M059J (cell line): ENCODE measurements at places on chromosomes 3 and 15. TPM values are rescaled to one million over a fixed set of nuclear protein-coding genes. Genes with fewer than 3 reads are reported as not detected.

DNA sequence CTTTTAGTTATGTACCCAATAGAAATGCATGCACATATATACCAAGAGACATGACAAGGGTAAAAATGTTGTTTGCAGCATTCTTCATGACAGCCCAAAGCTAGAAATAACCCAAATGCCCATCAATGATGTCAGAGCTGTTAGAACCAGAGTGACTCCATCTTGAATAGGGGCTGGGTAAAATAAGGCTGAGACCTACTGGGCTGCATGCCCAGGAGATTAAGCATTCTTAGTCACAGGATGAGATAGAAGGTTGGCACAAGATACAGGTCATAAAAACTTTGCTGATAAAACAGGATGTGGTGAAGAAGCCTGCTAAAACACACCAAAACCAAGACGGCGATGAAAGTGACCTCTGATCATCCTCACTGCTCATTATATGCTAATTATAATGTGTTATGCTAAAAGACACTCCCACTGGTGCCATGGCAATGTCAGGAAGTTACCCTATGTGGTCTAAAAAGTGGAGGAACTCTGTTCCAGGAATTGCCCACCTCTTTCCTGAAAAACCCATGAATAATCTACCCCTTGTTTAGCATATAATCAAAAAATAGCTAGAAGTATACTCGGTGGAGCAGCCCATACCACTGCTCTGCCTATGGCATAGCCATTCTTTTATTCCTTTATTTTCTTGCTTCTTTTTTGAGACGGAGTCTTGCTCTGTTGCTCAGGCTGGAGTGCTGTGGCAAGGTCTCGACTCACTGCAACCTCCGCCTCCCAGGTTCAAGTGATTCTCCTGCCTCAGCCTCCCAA, 32.9 kb downstream of the ZBTB11 start:
- DNase-seq, result peak; percentile 98

Gene PLEKHO2
- total RNA-seq, result 8.7 and 14.0 TPM in 2 replicates

- DNase-seq, result peak; percentile 10
These were observed at the start of gene MYRIP for GRCh38 chr3:39809181-39809994. Gene MYRIP (plus strand): TSS chr3:39809609. CDS start chr3:39900817, 91,208 bp downstream.

GRCh38 chr3:110799271-110799670, 272.3 kb upstream of the NECTIN3 start:
- DNase-seq, result peak; percentile 75

- DNase-seq, result peak; percentile 2
These were observed 683 bp upstream of the CACNA2D3 start for GRCh38 chr3:54121414-54122323.

Gene NR2F2
- total RNA-seq, result 34.1 and 37.8 TPM in 2 replicates

Gene SLC12A1
- 0.05 TPM in 1 of 2 replicates, not detected in the other for total RNA-seq

DNA sequence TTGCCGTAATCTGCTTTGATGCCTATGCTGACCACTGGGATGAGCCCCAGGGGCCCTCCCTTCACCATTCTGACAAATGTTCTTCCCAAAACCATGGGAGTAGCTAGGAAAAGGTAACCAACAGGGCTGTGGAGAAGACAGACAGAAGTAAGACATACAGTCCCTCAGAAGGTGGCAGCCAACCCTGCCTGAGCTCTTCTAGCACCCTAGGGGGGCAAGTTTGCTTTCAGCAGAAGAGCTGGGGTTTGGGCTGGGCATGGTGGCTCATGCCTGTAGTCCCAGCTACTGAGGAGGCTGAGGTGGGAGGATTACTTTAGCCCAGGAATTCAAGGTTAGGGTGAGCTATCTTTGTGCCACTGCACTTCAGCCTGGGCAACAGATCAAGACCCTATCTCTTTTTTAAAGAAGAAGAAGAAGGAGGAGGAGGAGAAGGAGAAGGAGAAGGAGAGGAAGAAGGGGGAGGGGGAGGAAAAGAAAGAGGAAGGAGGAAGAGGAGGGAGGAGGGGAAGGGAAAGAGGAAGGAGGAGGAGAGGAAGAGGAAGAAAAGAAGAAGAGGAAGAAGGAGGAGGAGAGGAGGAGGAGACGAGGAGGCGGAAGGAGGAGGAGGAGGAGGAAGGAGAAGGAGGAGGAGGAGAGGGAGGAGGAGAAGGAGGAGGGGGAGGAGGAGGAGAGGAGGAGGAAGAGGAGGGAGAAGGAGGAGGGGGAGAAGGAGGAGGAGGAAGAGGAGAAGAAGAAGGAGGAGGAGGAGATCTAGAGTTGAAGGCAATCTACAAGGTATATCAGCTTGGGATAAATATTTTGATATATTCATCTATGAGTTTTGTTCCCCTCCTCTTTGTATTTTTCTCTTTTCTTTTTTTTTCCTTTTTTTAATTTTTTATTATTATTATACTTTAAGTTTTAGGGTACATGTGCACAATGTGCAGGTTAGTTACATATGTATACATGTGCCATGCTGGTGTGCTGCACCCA, 44.9 kb upstream of the ABHD2 start:
- DNase-seq, result no peak

DNA sequence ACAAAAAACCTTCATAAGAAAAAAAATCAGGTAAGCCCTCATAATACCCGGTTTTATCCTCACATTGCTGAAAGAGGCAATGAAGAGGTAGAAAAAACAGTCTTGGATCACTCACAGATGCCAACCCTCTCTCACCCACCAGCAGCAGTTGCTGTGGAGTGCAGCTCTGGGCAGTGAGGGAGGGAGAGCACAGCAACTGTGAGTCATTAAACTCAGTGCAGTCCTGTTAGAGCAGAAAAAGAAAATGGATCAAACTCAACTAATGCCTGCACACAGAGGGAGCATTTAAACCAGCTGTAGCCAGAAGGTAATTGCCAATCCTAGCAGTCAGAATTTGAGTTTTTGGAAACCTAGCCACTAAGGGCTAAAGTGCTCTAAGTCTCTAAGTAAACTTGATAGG, 1050.6 kb upstream of the ALCAM start:
- peak; percentile 54 for DNase-seq

Gene CSPG5
- total RNA-seq, result 1.1 and 1.3 TPM in 2 replicates

Gene MEIS2
- total RNA-seq, result 27.7 and 32.9 TPM in 2 replicates

Gene KNL1
- 32.1 and 33.9 TPM in 2 replicates for total RNA-seq

GRCh38 chr3:172592898-172593669, 69.9 kb upstream of the TNFSF10 start:
- DNase-seq, result no peak
